A549 (cell line): ENCODE measurements at places on chromosomes 3 and 15.
A peak's percentile ranks its signal among the peaks of the same experiment; 100 is the strongest.

DNA sequence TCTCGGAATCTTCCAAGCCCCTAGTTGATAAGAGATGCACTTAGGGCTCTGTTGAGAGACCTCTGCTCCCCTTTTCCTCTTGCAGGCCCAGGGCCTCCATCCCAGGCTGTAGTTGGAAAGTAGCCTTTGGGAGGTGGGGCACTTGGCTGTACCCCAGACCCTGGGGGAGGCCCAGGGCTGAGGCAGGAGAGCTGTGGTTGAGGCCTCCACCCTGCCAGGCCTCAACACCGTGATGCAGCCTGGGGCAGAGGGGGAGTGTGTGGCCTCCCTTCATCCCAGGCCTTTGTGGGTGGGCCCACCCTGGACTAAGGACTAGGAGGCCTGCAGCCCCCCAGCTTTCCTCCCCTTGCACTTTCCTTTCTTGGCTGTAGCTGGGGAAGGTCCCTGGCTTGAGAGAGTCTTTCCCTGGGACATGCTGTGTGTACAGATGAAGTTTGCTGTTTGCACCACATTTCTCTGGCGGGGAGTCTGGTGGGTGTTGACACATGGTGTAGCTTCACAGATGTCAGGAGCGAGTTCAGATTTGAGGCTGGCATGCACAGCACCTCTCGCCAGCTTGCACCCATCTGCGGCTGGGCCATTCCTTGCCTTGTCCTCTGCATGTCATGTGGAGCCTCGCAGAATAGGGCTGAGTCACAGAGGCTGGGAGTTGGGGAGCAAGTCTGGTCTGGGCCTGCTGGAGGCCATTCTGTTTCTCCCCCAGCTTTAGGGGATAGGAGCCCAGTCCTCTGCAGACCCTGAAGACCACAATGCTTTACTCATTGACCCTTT is 13.7 kb downstream of the PLEKHO2 start:
- no peak for DNase-seq

DNA sequence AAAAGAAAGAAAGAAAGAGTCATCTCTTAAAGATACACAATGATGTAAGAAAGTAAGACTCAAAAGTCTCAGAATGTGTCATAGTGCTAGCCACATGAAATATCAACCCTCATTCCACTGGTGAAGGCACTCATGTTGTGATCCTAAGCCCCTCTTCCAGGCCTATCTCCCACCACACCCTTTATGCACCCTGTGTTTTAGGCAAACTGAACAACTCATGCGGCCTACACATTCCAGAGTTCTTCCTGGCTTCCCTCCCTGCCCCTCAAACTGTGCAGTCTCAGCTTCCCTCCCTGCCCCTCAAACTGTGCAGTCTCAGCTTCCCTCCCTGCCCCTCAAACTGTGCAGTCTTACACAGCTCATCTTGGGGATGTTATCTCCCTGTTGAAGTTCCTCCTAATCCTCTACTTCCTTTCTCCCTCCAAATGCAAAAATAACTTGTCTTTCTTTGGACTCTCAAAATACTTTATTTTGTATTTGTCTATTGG is 69.0 kb upstream of the FNDC3B start:
- DNase-seq, result no peak

GRCh38 chr3:104396974-104397669 is 969.6 kb upstream of the ALCAM start:
- DNase-seq, result peak; percentile 26

- no peak for DNase-seq
Measured at GRCh38 chr3:133295199-133295901, 104.5 kb upstream of the BFSP2 start.

DNA sequence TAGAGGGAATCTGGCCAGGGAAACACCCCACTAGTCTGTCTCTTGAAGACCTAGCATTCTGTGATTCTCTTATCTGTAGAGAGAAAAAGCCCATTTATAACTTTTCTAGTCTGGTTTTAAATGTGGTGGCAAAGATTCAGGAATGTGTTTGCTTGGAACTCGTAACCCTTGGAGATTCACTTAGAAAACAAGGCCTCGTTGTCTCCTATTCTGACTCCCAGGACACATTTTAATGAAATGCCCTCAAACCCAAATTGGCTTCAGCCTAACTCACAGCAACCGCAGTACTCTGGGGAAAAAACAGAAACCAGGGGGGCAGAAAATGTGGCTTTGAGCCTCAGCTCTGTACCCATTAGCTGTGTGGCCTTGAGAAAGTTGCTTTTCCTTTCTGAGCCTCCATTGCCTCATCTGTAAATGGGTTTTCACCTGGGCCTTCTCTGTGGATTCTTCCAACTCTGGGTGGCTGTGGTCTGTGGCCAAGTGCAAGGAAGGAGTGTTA is 36.5 kb downstream of the RPLP1 start:
- no peak for DNase-seq

GRCh38 chr3:197953881-197954280 is 3.9 kb downstream of the RPL35A start:
- no peak for DNase-seq

- DNase-seq, result no peak
Measured at GRCh38 chr3:82568776-82569338, 807.4 kb upstream of the GBE1 start.

DNA sequence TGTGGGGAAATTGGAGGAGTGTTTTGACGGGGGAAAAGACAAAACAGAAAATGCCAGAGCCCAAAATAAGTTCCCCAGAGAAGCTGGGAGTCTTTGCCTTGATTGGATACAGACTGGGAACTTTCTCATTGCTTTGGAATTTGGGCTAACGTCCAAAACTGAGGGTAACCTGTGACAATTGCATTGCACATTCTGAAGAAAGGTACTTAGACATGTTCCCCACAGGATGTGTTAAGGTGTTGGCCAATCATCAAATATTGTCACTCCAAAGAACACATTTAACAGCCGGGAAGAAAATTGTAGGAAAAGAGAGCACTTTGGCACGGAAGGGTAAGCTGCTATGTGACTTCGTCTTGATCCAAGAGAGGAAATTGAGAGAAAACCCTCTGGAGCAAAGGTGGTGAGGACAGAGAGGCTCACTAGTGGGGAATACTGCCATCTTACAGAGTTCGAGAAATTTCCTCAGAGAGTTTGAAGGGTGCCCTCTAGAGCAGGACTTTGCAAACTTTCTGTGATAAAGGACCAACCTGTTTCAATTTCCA is 619.5 kb upstream of the TBL1XR1 start:
- DNase-seq, result peak; percentile 72

DNA sequence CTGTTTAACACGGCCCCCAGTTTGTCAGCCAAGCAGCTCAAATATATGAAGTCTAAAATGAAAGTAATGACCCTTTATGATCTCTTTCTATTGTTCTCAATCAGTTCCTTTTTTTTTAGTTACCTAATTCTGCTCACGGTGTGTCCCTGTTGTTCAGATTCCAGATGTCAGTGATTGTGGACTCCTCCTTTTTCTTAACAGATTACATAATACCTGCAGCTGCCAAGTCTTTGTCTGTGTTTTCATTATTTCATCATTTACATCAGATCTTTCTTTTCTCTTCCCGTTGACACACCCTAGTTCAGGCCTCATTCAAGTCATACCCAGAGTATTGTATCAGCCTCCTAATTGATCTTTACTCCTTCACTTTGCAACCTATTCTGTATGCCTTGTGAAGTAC is 56.1 kb upstream of the SKIL start:
- DNase-seq, result no peak
